ENCODE measurements at places on chromosomes 3 and 15.
A peak's percentile ranks its signal among the peaks of the same experiment; 100 is the strongest.

DNA sequence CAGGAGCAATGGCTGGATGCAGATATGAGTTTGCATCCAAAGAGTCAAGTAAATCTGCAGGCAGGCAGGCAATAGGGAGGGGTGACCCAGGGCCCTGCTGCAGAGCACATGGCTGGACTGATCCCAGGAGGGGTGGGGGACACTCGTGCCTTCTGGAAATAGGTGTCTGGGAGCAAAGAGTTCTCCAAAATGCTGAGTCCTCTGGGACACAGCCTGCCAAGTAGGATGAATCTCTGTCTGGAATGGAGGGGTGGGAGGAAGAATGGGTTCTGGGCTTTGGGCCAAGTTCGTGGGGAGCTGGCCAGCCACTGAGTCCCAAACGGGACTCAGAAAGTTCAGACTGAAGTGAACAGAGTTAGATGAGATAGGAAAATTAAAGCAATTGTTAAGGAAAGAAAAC is 214.5 kb downstream of the MTHFS start:
- no peak for DNase-seq

DNA sequence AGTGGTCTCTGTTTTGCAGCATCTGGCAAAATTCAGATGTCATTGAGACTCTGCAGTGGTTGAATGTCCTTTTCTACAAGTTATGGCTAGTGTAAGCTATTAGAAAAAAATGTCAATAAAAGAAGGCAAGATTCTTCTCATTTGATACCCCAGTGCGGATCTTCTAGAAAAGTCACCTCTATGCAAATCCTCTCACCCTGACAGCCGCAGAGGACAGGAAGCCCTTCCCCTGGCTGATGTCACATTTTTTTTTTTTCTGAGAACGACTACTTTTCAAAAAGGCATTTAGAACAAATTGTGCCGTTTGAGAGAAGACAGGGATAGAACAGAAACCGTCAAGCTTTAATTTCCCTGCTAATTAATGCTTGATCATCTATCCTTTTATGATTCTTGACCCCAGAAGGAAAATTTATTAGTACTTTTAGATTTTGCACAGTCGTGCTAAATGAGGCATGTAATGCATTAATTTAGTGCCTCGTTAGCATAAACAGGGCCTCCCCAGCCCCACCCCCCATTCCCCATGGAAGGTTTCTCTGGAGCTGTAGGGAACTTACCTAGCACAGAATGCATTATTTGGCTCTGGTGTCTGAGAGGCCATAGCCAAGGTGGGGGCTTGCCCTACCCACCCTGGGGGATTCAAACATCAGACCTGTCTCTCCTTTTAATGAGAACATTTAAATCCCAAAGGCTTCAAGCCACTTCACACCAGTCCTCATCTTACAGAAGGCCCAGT is 183.8 kb downstream of the OPA1 start:
- no peak for DNase-seq

GRCh38 chr3:89380016-89380415 is 272.6 kb downstream of the EPHA3 start:
- no peak for DNase-seq

- DNase-seq: no peak
Measured at GRCh38 chr3:157793745-157794144, 290.5 kb upstream of the VEPH1 start.

- DNase-seq: no peak
Measured at GRCh38 chr15:65395567-65396202, 17.9 kb upstream of the IGDCC3 start.

GRCh38 chr15:50067254-50067653 is 51.8 kb downstream of the ATP8B4 start:
- DNase-seq: no peak

- no peak for DNase-seq
Measured at GRCh38 chr3:140765246-140765645, 87.4 kb downstream of the TRIM42 start.

DNA sequence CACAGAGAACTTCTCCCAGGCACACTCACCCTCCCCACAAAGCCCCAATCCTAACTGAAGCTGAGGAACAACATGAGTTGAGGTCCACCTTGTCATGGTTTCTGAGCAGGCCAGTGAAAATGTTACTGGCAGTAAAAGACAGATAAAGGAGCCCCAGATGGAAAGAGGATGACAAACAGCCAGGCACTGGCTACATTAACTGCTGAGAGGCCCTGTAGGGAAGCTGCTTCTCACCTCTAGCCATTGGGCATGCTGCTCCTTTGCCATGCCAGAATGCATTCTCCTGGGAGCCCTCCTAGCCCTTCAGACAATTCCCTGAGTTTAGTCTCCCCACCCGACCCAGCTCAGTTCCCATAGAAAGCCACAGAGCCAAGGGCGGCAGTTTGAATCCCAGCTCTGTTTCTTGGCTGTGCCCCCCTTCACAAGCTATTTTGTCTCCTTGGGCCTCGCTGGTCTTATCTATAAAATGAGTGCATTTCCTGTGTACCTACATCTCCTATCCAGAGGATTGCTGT is 60.5 kb downstream of the LMCD1 start:
- no peak for DNase-seq

- no peak for DNase-seq
Measured at GRCh38 chr3:25566358-25566920, 98.3 kb downstream of the TOP2B start.

DNA sequence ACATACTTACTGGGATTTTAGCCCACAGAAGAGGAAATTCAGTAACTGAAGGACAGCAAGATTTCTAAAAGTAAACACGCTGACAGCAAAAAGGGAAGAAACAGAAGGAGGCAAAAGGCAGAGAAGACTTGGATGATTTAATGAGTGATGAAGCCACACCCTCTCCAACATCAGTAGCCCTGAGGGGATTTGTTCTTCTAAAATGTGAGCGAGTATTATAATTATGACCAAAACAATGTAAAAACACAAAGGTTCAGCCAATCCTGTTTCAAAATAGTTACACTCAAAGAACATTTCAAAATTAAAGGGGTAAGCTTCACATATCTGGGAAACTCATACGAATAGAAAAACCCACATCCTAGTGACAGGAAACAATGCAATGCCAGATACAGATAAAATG is 25.0 kb downstream of the MCCC1 start:
- no peak for DNase-seq

DNA sequence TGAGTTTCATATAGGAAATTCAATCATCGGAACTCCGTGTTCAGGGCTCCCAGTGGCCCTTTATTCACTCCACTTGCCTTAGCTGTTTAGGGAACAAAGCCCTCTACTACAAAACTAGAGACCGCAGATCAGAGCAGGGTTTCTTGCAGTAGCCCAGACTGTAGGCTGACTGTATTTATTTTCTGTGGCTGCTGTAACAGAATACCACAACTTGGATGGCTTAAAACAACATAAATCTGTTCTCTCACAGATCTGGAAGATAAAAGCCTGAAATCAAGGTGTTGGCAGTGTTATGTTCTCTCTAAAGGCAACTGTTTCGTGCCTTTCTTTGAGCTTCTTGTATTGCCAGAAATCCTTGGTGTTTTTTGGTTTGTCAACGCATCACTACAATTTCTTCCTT is 479.0 kb downstream of the AGBL1 start:
- no peak for DNase-seq

GRCh38 chr3:46463120-46463867 is 1.4 kb downstream of the LTF start:
- no peak for DNase-seq

- DNase-seq: peak; percentile 54
Measured at GRCh38 chr3:69306239-69307185, 79.4 kb downstream of the FRMD4B start.

- DNase-seq: no peak
Measured at GRCh38 chr15:81160312-81161159, 26.5 kb downstream of the CFAP161 start.

DNA sequence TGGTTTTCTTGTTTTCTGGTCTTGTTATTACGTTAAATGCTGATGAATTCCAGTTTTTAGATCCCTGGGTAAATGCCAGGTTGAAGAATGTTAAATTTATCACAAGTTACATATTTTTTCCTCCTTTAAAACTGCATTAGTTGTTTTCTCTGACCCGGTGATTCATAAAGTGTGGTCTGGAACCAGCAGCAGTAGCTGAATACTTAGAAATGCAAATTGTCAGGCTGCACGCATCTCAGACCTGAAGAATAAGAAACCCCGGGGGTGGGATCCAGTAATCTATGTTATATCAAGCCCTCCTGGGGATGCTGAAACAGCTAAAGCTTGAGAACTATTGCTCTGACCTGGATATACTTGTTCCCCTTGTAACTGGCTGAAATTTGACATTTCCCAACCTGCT is 69.1 kb downstream of the PEX5L start:
- no peak for DNase-seq

GRCh38 chr3:42151596-42152168 is 60.5 kb downstream of the TRAK1 start:
- DNase-seq: no peak

- no peak for DNase-seq
Measured at GRCh38 chr3:42451116-42451515, 40.7 kb upstream of the LYZL4 start.

- DNase-seq: no peak
Measured at GRCh38 chr3:14137445-14137844, 12.6 kb downstream of the TMEM43 start.

- peak; percentile 73 for DNase-seq
Measured at GRCh38 chr3:10008588-10009344, 17.5 kb upstream of the FANCD2 start.
